ENCODE measurements at places on chromosomes 2 and 18. TPM values are rescaled to one million over a fixed set of nuclear protein-coding genes. Genes with fewer than 3 reads are reported as not detected.

PID1 gene
- total RNA-seq = 83.2 TPM

ALPP gene
- total RNA-seq = not detected

DDX18 gene
- total RNA-seq = 33.9 TPM

HTRA2 gene
- total RNA-seq = 24.3 TPM

DAW1 gene
- not detected for total RNA-seq

LOXHD1 gene
- not detected for total RNA-seq

Data from vagina (tissue), 2 donors.